Stimulated activated CD8-positive, alpha-beta memory T cell treated with anti-CD3 and anti-CD28 coated beads, Interleukin-4, amount 100 ng/mL, for 1 hour (primary cell): ENCODE measurements at places on chromosomes 4 and X.

- no peak for DNase-seq
Observed at GRCh38 chr4:169621731-169622492, 1.5 kb downstream of the CLCN3 start.

GRCh38 chrX:80181079-80181478 is 166.5 kb downstream of the TBX22 start:
- DNase-seq = no peak

GRCh38 chrX:48957477-48957826 is at the start of gene OTUD5:
TSS of gene OTUD5 (minus strand) at chrX:48957607. CDS start at chrX:48957570, 37 bp downstream.
- peak; percentile 61 for DNase-seq

GRCh38 chr4:90958256-90958895 is 831.2 kb downstream of the CCSER1 start:
- DNase-seq = no peak

GRCh38 chrX:45351478-45351877 is 150.8 kb upstream of the DIPK2B start:
- DNase-seq = no peak

DNA sequence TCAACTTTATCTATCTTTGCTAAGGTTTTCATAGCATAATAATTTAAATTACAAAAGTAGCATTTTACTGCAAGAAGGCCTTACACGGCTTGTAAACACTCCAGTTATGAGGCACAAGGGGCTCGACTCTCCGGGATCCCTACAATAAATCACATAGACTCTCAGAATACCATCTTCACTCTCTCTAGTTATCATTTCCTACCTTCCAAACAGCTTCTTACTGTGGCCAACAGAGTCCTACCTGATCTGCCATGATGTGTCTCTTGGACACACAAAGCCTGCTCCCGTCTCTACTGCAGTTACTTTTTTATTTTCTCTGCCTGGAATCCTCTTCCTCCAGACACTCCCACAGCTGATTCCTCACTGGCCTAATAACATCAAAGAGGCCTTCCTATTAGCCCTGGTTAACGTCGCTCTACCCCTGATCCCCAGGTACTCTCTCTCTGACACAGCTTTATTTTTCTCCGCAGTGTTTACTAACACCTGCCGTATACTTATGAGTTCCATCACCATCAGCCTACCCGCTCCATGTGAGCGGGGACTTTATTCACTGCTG is 559.6 kb upstream of the DIPK2B start:
- DNase-seq = no peak

DNA sequence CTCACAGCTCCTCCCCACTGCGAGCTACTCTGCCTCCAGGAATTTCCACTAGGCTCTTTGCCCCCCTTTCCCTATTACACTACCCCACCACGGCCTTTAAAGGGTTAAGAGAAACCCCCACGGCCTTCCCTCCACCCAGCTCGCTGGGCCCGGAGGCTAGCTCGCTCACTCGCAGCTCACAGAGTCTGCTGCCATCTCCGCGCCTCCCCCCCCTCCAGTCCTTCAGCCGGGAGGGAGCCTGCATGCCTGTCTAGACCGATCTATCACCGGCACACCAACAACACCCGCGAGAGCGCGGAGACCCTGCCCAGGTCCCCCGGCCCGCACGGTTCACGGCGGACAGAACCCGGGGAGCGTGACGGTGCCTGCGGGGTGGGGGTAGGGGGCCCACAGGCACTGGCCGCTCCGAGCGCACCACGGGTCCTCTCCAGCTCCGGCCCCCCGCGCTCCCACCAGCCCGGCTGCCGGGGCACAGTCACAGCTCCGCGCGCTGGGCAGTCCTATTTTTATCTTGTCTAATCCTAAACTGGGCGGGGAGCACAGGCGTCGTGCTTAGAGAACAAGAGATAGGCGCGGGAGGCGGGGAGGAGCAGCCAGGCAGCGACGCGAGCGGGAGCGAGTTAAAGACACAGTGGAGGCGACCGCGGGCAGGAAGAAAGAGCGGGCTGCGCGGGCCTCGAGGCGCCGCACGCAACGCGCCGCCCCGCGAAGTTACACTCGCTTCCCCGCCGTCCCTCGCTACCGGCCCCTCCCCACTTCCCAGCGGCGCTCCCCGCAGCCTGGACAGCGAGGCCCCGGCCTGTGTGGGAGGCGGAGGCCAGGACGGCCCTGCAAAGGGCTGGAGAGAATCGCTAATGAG is 3.5 kb downstream of the BCOR start:
- DNase-seq = no peak

- peak; percentile 62 for DNase-seq
Observed at GRCh38 chrX:48508400-48509244, at the start of gene PORCN. TSS of gene PORCN (plus strand) at chrX:48508992. CDS start at chrX:48509821, 829 bp downstream.

DNA sequence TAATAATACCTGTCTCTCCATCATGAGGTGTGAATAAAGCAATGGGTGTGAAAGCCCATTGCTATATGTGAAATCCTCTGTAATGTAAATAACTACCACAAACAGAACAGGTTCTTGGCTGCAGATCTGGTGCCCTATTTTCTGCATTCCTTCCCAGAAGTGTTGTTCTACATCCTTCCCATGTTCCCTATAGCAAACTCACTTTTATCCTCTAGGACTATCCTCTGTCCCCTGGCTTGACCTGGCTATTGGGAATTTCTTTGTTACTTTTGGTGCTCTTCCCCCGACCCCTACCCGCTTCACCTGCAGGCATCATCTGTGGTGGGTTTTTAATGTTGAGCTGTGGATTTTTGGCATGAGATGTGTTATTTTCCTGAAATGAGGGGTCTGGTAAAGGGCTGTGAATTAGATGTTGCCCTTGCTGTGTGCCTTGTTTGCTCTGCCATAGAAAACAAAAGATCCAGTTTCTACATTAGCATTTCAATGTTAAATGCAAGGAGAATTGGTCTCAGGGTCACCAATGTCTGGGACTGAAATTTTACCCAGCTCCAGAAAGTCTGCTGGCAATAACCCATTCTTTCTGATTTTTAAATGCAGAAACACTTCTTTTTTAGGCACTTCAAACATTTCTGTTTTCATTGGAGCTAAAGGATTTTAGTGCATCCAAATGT is 13.6 kb upstream of the FREM3 start:
- DNase-seq = no peak
